CD8-positive, alpha-beta T cell (primary cell): ENCODE measurements at places on chromosomes 3 and 15.

- no peak for DNase-seq
Observed at GRCh38 chr15:58555162-58556027, 123.6 kb downstream of the LIPC start.

- DNase-seq = peak; percentile 12
Observed at GRCh38 chr3:4406746-4407568, 60.1 kb downstream of the SUMF1 start.

DNA sequence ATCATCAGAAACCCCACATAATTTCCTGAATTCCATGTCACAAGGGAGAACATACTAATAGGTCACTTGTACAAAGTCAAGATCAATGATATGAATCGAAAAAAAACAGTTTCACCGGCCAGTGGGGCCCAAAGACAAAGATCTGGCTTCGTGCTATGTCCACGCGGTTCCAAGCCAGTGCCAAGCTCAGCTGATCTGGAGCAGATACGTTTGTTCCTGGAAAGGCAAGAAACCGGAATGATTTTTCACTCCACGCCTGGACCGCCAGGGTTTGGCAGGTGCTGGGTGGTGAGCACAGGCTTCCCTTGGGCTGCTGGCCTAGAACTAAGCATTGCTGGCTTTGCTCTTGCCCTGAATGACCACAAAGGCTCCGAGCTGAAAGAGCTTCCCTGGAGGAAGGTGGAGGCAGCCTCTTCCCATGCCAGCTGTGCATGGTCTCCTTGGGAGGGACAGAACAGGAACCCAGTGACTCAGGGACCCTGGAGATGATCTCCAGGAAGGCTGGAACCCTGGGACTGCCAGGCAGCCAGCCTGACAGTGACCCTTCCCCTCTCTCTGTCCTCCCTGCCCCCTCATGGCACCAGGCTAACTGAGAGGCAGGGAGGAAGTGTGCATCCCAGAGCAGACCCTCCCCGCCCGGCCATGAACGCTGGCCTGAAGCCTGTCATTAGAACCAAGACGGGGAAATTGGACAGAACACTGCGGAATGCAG lies 40.9 kb downstream of the TRPM1 start:
- DNase-seq = no peak

DNA sequence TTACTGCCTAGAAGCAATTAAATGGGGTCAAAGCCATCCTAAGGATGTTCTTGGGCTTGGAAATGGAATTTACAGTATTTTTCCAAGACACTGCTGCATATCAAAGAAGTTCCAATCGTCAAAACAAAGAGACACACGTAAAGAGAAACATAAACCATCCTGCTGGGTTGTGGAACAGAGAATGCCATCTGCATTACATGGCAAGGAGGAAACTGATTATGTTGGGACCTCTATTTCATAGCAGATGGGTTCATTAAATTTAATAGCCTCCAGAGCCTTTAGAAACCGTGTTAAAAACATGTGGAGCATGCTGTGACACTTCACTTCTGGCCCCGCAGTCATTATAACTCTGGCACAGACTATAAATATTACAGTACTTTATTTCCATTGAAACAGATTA lies 154.6 kb downstream of the LRTM1 start:
- DNase-seq = no peak

- DNase-seq = no peak
Observed at GRCh38 chr15:66608159-66608558, 42.4 kb upstream of the LCTL start.

DNA sequence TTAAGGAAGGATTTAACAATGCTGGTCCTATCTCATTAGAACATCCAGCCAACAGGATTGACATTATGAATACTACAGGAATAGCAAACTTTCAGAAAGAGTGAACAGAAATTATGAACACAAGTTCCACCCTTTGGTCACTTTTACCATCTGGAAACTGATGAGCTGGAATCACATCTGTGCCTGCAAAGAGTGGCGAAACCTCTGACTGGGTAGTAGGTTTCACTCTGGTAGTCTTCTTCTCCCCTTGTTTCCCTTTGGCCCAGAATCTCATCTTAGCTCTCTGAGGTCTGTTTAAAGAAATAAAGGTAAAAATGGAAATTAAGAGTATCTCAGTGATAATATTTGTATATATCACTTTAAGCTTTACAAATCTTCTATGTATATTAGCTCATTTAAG lies 73.1 kb downstream of the NR2E3 start:
- DNase-seq = no peak

DNA sequence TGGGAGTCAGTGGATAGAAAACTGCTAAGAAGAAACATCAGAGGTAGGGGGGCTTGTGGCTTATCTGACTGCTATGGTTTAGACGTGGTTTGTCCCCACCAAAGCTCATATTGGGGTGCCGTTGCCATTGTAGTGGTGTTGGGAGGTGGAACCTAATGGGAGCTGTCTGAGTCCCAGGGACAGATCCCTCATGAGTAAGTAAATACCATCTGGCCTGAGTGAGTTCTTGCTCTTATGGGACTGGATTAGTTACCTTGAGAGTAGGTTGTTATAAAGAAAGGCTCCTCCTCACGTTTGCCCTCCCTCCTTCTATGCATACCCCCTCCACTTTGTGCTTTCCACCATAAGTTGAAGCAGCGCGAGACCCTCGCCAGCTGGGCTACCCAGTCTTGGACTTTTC lies 53.4 kb upstream of the VILL start:
- DNase-seq = no peak

- no peak for DNase-seq
Observed at GRCh38 chr3:18234717-18235335, 190.3 kb downstream of the SATB1 start.

DNA sequence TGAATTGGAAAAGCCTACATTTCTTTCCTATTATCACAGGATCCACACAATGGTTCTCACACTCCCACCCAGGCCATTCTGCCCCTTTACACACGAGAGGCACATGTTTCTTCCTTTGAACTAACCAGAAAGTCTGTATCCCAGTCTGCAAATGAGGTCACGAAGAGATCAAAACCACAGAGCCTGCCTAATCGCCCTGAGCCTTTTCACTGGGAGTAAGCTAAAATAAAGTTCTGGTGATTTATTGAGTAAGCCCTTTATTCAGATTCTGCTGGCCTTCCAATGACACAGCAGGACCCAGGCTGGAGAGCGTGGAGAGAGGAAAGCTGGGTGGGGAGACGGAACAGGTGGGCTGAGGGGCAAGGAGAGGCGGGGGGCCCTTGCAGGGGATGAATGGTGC lies 78.7 kb downstream of the ATP1B3 start:
- DNase-seq = no peak

- DNase-seq = peak; percentile 39
Observed at GRCh38 chr15:49235446-49236124, 65.5 kb downstream of the GALK2 start.

GRCh38 chr15:29635513-29636098 lies 186.7 kb downstream of the TJP1 start:
- DNase-seq = no peak

DNA sequence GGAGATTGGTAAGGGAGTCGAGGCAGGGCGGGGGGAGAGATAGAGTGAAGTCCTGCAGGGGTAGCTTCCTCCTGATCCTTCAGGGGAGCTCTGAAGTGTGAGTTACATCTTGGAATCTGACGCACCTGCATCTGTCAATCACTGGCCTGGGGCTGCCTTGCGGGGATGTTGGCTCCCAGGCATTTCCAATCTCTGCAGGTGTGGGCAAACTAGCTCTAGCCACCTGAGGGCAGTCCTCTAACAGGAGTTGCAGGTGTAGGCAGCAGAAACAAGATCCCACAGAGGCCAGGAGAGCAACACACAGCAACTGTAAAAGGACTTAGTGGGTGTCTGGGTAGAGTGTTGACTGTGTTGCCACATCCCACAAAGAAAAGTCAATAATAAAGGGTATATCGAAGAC lies 63.6 kb downstream of the ZNF621 start:
- DNase-seq = no peak

DNA sequence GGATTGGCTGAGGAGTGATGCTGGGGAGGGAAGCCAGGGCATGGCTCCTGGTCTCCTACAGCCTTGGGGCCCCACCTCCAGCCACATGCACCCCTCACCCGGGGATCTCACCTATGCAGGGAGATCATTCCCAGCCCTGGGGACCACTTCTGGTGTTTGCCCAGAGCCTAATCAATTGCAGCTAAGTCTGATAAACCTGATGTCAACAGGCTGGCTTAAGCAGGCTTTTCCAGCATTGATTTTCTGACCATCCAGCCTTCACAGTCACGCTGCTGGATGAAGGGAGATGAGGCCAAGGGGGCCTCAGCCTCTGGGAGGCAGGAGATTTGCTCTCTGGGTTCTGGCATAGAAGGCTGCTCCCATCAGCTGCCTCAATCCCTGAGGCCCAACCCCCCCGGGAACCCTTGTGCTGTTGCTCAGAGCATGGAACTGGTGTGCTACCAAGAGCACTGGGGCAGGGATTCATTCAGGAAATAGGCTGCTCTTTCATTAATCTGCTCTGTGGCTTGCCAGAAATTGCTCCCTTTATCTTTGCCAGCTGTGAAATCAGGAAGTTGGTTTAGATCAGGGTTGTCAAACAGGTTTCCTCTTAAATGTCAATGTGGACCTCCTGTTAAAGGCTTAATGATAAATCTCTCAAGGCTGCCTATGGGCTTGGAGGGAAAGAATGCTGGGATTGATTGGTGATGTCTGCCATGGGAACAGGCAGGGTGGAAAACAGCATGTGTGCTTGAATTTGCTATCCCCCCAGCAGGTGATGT lies 19.0 kb downstream of the FAM3D start:
- no peak for DNase-seq

DNA sequence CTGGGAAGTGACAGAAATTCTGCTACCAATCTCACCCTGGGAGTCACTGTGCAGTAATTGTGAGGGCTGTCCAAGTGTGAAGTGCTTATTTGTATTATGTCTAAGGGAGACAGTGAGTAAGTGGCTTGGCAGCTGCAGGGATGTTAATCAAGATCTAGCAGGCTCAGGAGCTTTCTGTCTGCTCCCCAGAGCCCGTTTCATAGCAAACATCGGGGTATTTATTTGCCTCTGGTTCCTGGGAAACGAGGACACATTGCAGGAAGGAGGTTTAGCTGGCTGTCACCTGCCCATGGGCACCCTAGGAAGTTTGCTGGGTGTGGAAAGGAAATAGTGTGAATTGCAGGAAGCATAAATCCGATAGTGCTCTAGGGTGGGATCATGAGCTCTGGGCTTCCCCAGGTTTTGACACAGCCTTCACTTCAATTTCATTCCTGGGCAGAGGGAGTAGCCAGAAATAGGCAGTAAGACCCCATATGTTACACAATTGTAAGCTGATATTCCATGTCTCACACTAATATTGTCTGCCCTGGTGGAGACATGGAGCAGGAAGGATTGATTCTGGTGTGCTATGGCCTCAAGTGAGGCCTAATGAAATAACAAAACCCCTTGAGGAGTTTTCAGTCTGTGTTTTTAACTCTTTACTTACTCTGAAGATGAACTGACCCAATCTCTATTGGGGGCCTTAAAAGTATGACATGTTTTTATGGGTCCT lies 74.1 kb upstream of the MITF start:
- no peak for DNase-seq

DNA sequence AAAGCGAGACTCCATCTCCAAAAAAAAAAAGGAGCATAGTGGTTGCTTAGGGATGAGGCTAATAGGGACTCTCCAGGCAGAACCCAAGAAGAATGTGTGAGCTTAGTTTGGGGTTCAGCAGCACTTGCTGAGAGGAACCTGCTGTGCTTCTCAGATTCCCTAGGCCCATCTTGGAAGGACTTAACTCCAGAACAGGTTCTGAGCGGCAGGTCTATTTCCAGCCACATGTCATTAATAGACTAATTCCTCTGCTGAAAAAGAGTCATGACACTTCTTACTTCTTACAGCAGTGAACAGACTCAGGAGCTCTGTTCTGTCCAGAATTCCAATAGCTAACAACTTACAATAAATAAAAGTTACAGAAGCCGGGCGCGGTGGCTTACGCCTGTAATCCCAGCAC lies 22.5 kb downstream of the RHOA start:
- no peak for DNase-seq

DNA sequence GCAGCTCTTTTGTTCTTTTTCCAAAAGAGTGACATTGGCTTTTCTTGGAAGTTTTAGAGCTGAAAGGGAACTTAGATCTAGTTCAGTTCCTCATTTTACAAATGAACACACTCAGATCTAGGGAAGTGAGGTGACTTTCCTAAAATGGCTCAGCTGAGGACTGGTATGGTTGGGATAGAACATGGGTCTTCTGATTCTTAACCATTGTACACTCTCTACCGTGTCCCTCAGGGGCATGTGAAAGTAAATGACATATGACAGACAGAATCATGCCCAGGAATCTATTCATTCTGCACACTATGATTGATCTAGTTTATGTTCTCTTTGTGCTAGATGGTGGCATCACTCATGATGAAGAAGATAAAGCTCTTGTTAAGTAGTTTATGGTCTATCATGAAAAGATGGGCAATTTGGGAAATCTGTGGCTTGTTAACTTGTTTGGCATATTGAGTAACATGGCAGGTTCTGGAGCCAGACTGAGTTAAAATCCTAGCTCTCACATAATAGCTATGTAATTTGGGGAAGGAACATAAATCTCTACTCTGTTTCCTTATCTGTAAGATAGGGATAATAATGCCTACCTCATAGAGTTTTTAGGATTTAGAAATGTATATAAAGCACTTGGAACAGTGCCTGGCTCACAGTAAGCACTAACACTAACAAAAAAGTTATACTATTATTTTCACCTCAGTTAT lies 30.9 kb downstream of the UBE2E1 start:
- no peak for DNase-seq

- DNase-seq = no peak
Observed at GRCh38 chr3:12148183-12148940, 10.3 kb downstream of the TIMP4 start.

- DNase-seq = no peak
Observed at GRCh38 chr3:191235331-191236314, 36.6 kb downstream of the OSTN start.
